Astrocyte (in vitro differentiated cells and primary cell): ENCODE measurements at places on chromosomes 7 and 10. TPM values are rescaled to one million over a fixed set of nuclear protein-coding genes. Genes with fewer than 3 reads are reported as not detected.

- H3K4me1 ChIP-seq, result peaks cover 15% of the 10 kb centered on the region
- no peaks in the 10 kb centered on the region for H3K27me3 ChIP-seq
These were observed 194.3 kb downstream of the ZMYND11 start for GRCh38 chr10:329361-330099.

DNA sequence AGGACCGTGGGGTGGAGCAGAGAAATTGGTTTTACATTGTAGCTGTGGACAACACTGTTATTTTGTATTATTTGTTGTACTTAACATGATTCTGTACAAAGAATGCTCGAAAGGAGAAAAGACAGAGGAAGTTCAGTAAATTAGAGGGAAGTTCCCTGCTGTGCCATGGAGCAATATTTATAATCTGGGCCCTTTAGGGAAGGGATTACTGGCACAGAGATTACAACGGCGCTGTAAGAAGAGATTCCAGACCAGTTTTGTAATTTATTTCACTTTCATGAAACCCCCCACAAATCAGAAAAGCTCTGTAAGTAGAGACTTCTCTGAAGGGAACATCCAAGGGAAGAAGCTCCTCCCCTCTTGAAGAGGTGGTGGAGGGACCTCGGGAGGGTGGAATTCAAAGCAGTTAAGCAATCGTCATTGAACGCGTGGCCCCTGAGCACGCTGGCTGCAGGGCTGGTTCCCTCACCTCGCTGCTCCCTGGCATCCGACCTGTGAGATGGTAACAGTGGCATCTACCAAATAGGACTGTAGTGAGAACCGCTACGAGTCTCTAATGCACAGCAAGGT, 113.5 kb downstream of the KLF6 start:
- DNase-seq, result no peak
- H3K27me3 ChIP-seq, result no peaks in the 10 kb centered on the region
- H3K4me3 ChIP-seq, result no peak overlapping the region
- H3K36me3 ChIP-seq, result no peaks in the 10 kb centered on the region

- H3K4me3 ChIP-seq, result no peak overlapping the region
- H3K27me3 ChIP-seq, result no peaks in the 10 kb centered on the region
- DNase-seq, result no peak
- H3K27ac ChIP-seq, result no peak overlapping the region
- peaks cover 16% of the 10 kb centered on the region for H3K4me1 ChIP-seq
- no peaks in the 10 kb centered on the region for H3K36me3 ChIP-seq
These were observed 28.9 kb downstream of the ADD3 start for GRCh38 chr10:110036640-110037039.

DNA sequence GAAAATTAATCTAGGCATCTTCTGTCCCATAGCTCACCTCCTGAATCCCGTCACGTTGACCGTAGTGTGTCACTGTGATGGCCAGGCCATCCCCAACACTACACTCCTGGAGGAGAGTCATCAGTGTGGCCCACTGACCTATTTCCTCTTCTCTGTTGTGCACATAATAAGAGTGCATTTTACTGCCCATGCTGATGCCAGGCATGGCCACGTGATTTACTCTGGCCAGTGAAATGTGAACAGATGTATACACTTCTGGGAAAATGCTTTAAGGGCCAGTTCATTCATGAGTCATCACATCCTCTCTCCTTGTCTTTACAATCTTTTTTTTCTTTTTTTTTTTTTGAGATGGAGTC, 101.9 kb upstream of the PIP4K2A start:
- H3K27me3 ChIP-seq, result no peaks in the 10 kb centered on the region
- H3K36me3 ChIP-seq, result no peaks in the 10 kb centered on the region
- no peak overlapping the region for H3K4me3 ChIP-seq
- DNase-seq, result peak; percentile 93
- H3K4me1 ChIP-seq, result peaks cover 19% of the 10 kb centered on the region
- H3K27ac ChIP-seq, result peak overlapping the region; percentile 94

DNA sequence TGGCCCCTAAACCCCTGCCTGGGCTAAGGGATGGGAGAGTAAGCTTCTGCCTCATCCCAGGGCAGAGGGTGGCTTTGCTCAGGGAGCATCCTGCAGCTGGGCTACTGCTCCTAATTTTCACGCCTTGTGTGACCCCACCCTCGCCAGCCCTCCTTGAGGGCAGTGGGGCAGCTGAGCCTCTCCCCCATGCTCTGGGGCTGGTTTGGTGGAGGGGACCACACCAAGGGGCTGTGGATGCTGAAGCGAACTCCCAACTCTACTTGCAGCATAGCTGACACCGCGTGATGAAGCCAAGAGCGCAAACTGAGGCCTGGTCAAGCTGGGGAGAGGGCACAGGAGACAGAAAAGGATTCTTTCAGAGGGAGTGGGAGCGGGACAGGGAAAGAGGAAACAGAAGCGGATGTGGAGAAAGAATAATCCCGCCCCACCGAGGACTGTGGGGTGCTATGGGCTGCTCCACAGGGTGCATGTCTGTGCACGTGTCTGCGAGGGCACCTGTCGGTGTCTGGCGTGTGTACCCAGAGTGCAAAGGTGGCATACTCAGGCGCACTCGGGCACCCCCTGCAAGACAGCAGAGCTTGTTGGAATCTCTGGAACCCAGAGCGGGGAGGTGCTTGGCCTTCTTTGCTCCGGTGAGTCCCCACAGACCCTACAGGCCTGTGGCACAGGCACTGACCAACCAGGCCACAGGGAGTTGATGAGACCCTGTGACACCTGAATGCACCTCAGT, 19.4 kb upstream of the RASGEF1A start:
- no peaks in the 10 kb centered on the region for H3K36me3 ChIP-seq
- no peak overlapping the region for H3K27ac ChIP-seq
- H3K27me3 ChIP-seq, result no peaks in the 10 kb centered on the region
- H3K4me1 ChIP-seq, result no peaks in the 10 kb centered on the region
- H3K4me3 ChIP-seq, result no peak overlapping the region

- H3K27ac ChIP-seq, result no peak overlapping the region
- H3K27me3 ChIP-seq, result no peaks in the 10 kb centered on the region
- H3K4me3 ChIP-seq, result no peak overlapping the region
- H3K4me1 ChIP-seq, result no peaks in the 10 kb centered on the region
These were observed 52.2 kb downstream of the GALNT17 start for GRCh38 chr7:71184136-71184535.

DNA sequence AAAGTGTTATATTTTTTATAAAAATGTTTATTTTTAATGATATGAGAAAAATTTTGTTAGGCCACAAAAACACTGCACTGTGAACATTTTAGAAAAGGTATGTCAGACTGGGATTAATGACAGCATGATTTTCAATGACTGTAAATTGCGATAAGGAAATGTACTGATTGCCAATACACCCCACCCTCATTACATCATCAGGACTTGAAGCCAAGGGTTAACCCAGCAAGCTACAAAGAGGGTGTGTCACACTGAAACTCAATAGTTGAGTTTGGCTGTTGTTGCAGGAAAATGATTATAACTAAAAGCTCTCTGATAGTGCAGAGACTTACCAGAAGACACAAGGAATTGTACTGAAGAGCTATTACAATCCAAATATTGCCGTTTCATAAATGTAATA, 64.8 kb upstream of the CAPZA2 start:
- DNase-seq, result peak; percentile 73
- no peak overlapping the region for H3K4me3 ChIP-seq
- peaks cover 21% of the 10 kb centered on the region for H3K4me1 ChIP-seq
- H3K27ac ChIP-seq, result no peak overlapping the region
- H3K27me3 ChIP-seq, result no peaks in the 10 kb centered on the region
- peaks cover 11% of the 10 kb centered on the region for H3K36me3 ChIP-seq

DNA sequence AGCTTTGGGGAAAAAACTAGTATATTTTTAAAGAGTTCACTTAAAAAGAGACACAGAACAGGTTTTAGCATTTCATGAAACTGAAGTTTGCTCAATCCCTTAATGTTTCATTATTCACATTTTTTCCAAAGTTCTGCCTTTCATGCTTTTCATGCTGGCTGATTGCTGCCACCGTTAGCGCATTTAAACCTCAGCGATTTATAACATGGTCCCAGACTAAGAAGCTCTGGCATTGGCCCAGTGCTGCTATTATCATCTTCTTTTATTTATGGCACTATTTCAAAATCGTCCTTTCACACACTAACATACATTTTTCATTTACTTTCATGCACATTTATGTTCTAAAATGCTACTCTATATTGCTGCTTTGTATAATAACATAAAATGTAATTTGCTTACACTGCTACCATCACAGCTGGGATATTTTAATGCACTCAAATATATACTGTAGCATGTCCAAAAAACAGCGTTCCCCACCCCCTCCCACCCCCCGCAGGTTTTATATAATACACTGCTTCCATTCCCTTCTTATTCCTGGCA, 141.9 kb downstream of the MPP7 start:
- H3K4me1 ChIP-seq, result no peaks in the 10 kb centered on the region
- H3K4me3 ChIP-seq, result no peak overlapping the region
- no peaks in the 10 kb centered on the region for H3K27me3 ChIP-seq

DNA sequence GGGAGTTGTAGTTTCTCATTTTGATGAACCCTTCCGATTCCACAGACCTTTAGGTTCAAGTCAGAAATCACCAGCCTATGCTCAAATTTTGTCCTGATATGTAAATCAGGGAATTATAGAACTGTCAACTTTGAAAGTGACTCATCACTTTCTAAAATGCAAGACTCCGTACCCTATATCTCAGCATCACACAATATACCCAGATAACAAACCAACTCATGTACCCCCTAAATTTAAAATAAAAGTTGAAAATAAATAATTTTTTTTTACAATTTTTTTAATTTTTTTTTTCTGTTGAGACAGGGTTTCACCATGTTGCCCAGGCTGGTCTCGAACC, 393 bp upstream of the ARHGAP19 start:
- no peak for DNase-seq
- no peak overlapping the region for H3K27ac ChIP-seq
- H3K4me3 ChIP-seq, result peak overlapping the region; percentile 41
- H3K4me1 ChIP-seq, result no peaks in the 10 kb centered on the region

RBM20 gene
- 1.5 TPM in 2 replicates for total RNA-seq

DNA sequence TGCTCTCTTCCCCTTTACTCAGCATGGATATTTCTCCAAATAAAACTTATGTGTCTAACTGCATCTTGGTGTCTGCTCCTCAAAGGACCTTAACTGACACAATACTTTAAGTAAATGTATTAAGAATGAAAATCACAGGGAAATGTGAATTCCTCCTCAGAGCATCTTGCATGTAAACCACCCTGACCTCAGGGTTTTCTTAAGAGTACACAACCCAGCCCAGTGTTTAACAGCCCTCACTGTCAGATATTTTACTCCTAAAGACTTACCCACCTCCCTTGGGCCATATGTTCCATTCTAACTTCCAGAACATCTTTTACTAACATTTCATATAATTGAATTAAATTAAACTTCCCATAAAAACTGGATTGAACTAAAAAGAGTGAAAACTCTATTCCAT, 315.3 kb downstream of the HPSE2 start:
- DNase-seq, result no peak
- H3K36me3 ChIP-seq, result no peaks in the 10 kb centered on the region
- H3K27me3 ChIP-seq, result no peaks in the 10 kb centered on the region
- no peak overlapping the region for H3K27ac ChIP-seq
- no peak overlapping the region for H3K4me3 ChIP-seq
- H3K4me1 ChIP-seq, result no peaks in the 10 kb centered on the region

GRCh38 chr10:28954211-28954610, 276.9 kb downstream of the BAMBI start:
- peak; percentile 67 for DNase-seq
- no peaks in the 10 kb centered on the region for H3K36me3 ChIP-seq
- H3K27me3 ChIP-seq, result no peaks in the 10 kb centered on the region
- no peaks in the 10 kb centered on the region for H3K4me1 ChIP-seq
- no peak overlapping the region for H3K4me3 ChIP-seq

ARHGEF35 gene
- total RNA-seq, result 4.4 and 5.0 TPM in 2 replicates

DNA sequence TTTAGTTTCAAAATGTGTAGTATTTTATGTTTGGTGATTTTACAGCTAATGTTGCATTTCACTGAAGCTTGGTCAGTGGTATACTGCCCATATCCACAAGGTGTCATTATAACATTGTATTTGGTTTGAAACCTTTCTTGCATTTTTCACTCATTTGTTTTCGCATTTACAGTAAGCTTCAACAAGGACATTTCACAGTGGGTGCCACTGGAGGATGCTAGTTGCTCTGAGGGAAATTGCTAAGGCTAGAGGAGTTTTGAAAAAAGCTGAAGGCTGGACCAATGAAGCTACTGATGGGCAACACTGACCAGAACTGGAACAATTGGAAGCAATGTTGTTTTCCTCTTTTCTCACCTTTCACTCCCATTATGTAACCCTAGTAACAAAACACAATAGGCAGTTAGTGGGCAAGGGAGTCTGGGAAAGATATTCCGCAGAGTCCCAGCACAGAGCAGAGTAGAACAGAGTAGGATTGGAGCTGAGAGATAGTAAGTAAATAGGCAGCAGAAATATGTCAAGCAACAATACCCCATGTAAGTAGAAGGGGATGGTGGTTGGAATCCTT, 23.6 kb upstream of the SRI start:
- H3K36me3 ChIP-seq, result no peaks in the 10 kb centered on the region
- peak; percentile 42 for DNase-seq
- H3K27ac ChIP-seq, result no peak overlapping the region
- no peaks in the 10 kb centered on the region for H3K4me1 ChIP-seq
- H3K27me3 ChIP-seq, result no peaks in the 10 kb centered on the region

CCL26 gene
- not detected in 2 replicates for total RNA-seq

DNA sequence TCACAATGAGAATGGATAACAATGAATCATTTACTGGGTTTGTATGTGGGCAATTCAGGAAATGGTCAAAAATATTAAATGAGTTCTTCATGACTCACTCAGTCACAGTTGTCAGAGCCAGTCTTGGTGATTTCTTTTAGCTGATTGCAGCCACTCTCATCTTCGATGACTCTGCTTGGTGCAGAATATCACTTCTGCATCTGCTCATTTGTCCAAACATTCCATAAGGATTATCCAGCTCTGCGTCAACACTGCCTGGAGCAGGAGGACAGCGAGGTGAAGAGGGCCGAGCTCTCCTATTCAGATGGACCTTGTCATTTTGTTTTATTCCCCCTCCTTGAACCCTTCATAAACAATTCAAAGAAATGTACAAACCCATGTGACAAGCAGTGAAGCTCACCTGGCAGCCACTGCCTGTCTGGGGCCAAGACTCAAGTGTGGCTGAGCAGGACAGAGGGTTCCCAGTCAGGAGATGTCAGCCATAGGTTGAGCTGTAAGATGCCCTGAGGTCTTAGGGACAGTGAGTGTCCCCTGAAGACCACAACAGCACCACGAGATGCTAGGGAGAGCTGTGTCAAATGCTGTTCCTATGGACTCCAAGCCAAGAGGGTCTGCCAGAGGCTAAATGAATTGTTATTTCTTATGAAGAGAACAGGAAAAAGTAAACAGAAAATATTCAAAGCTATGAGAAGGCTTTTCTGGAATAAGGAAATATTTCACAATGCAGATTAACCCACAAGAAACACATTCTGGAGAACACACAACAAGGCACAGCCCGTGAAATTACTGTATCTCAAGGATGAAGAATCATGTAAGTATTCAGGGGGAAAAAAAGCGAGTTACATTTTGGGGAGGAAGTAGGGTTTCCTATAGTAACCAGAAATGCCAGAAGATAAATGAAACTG, 33.1 kb upstream of the EGFR start:
- peak overlapping the region; percentile 32 for H3K4me3 ChIP-seq
- DNase-seq, result peak; percentile 87
- peak overlapping the region; percentile 95 for H3K27ac ChIP-seq

C10orf67 gene
- 0.27 and 0.46 TPM in 2 replicates for total RNA-seq
